ENCODE measurements at places on chromosomes 11 and 22.

DNA sequence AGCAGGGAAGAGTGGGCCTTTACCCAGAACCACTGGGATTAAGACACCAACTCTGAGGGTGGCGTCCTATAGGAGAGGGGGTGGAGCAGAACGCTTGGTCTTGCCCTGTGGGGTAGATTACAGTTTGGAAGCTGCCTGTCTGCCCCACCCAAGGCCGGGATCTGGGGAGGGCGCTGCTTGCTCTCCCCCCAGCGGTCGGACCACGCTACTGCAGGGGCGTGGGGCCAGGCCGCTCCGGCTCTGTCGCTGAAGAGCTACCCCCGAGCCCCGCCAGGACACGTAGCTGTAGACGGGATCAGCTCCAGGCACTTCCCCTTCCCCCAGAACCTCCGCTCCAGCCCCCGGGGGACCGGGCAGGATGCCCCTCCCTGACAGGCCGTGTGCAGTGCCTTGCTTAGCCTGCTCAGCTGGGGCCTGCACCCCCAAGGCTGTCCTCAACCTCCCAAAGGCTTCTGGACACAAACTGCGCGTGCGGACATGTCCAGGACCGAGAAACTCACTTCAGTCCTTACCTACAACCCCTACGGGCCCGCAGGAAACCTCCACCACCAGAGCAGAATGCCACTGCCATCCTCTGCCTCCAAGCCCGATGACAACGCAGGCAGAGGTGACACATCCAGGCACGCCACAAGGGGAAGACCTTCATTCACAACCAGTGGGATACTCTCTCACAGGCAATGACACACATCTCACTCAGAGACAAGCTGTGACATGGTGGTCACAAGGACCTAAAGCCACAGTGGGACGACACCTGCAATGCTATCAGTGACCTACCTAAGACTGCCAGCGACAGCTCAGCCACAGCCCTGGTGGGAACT lies 3.6 kb downstream of the AHNAK start:
- no peak for DNase-seq

GRCh38 chr11:38481391-38481790 lies 1883.4 kb upstream of the RAG2 start:
- DNase-seq: no peak

DNA sequence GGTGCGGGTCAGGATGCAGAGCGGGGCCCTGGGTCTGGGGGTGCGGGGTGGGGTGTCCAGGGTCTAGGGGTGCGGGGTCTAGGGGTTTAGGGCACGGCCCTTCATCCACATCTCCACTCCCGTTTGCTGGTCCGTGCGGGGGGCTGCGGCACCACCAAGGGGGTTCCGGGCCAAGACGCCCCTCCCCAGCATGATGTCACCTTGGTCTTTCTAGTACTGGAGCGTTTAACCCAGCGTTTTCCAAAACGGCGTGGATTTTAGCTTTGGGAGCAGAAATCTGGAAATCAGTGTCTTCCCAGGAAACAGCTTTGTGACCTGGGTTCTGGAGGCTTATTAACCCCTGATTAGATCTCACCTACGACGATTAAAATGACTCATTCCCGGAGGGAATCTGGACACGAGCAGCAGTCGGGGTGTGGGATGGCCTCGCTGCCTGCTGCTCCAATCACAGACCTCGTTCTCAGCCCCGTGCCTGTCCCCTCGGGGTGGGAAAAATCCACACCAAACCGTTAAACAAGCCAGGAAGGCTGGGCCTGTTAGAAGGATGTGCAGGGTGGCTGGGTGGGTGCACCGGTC lies 759 bp downstream of the AP2A2 start:
- no peak for DNase-seq

GRCh38 chr22:38311323-38311620 lies 6.0 kb downstream of the CSNK1E start:
- no peak for DNase-seq

DNA sequence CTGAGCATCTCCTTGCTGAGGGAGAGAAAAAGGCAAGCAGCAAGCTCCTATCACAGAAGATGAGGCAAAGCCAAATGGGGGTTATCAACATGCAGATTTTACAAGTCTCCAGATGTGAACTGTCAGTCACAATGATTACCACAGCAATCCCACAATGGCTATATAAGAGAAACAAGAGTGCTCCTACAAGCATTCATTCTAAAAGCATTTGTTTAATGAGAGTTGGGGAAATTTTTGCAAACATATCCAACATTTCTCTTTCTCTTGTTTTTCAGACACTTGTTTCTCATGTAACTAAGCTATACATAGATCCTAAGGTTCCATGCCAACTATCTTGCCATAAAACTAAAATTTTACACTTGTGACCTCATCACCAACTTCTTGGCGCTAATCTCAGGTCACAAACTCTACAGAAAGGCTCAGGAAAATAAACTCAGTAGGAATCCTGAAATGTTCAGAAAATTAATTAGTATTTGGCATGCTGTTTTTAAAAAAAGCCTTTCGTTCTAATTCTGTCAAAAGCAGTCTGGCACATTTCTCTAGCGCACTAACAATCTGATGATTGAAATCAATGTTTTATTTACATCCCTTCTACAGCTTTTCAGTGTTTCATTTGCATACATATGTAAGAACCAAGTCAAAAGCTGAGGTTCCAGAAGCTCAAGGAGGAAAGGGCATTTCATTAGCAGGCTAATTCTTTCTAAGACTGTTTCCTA lies 199.5 kb downstream of the TTC28 start:
- no peak for DNase-seq

DNA sequence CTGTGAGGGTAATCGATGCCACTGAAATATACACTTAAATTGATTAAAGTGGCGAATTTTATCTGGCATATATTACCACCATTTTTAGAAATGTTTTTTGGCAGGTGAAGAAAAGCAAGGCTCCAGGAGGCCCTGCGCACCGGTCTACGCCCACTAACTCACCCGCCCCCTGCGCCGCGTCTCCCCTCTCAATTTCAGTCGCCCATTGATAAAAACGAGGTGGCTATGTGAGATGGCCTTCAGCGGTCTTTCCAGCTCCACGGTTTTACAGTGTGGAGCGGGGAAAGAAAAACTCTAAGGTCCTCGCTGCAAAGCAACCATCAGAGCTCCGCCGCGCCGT lies 602 bp upstream of the AQP11 start:
- no peak for DNase-seq

- no peak for DNase-seq
Observed at GRCh38 chr11:72352859-72353551, 81.3 kb downstream of the CLPB start.

- DNase-seq: no peak
Observed at GRCh38 chr11:69541001-69541285, 59.5 kb downstream of the LINC01488 start.

Data from stimulated activated CD8-positive, alpha-beta memory T cell treated with anti-CD3 and anti-CD28 coated beads, Interleukin-2, amount 100 ng/mL, for 48 hours (primary cell).